ENCODE measurements at places on chromosomes 6 and 20.

- DNase-seq, result no peak
Observed at GRCh38 chr6:56025795-56026194, 150.4 kb upstream of the BMP5 start.

DNA sequence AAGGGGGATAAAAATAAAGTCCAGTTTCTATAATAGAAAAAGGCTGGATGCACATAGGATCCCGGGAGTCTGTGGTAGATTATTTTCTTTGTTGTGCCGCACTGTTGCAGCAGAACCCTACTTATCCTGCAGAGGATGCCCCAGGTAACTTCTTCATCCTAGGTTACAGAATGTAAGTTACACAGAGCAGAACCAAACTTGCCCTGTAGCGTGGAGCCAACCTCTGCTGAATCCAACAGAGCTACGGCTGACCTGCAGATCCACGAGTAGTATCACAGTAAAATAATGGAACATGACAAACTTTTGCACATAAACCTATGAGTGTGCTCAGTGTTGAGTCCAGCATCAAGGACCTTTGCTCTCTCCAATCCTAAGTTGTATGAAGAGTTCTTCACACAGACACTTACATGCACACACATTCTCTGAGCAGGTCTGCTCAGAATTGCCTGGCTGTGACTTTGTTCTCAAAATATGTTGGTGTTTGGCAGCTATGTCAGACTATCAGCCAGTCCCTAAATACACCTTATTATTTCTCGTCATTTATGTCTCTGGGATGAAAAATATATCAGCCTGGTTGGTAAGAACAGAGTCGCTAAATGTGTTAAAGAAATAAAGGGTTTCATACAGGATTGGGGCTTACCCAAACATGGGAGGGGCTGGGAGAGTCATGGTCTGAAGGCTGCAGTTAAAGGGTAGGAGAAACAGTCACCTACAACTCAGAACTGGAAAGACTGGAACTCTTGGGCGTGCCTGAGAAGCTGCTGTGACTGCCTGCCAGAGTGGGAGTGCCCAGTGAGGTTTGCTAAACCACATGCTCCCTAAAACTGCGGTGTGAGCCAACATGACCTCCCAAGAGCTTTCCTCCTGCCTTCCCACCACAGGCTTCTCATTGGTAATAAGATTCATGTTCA lies 165.1 kb upstream of the SLC24A3 start:
- no peak for DNase-seq

DNA sequence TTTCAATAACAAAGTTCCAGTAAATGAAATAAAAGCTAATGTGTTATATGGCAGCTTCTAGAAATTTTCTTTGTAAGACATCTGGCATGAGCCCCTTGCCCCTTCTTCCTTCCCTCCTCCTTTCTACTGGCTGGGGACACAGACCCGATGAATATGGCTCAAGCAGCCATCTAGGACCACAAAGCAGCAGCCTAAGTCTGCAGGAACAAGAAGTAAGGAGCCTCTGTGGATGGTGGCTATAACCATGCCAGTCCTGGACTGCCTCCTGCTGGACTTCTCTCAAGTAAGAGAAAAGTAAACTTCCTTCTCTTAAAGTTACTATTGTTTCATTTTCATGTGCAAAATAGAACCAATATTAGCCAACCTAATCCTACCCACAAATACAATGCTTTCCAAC lies 114.9 kb upstream of the DST start:
- no peak for DNase-seq

DNA sequence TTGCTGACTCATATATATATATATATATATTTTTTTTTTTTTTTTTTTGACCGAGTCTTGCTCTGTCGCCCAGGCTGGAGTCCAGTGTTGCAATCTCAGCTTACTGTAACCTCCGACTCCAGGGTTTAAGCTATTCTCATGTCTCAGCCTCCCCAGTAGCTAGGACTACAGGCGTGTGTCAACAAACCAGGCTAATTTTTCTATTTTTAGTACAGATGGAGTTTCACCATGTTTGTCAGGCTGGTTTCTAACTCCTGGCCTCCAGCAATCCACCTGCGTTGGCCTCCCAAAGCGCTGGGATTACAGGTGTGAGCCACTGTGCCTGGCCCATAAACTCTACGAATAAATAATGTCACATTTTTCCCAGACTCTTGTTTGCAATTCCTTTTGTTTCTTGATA lies 4.8 kb downstream of the LRP11 start:
- DNase-seq, result no peak

DNA sequence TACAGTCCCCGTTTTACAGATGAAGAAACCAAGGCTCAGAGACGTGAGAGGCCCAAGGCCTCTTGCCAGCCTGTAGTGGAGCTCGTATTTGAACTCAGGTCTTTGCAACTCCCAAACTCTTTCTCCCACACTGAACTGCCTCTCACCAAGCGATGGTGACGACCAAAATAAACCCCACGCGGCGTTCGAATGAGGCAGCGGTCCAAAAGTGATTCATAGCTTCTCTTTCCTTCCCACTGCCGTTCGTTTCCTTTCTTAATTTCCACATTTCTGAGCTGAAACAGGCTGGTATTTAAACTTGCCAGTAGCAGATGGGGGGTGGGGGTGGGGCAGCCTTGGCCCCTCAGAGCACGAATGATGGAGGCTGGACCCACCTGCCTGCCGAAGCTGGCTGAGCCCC lies 252.9 kb upstream of the KCNG1 start:
- no peak for DNase-seq

DNA sequence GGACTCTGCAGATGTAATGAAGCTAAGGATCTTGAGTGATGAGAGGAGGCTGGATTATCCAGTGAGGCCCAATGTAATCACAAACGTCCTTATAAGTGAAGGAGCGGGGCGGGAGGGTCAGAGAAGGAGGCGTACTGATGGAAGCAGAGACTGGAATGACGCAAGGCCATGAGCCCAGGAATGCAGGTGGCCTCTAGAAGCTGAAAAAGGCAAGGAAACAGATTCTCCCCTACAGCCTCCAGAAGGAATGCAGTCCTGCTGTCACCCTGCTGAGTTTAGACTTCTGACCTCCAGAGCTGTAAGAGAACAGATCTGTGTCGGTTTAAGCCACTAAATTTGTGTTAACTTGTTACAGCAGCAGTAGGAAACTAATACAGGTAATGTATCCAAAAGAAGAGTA lies 227.9 kb downstream of the PTPRT start:
- DNase-seq, result no peak

GRCh38 chr6:10995114-10995707 lies 48.9 kb downstream of the ELOVL2 start:
- DNase-seq, result no peak

GRCh38 chr6:467671-468082 lies 76.1 kb downstream of the IRF4 start:
- DNase-seq, result no peak

DNA sequence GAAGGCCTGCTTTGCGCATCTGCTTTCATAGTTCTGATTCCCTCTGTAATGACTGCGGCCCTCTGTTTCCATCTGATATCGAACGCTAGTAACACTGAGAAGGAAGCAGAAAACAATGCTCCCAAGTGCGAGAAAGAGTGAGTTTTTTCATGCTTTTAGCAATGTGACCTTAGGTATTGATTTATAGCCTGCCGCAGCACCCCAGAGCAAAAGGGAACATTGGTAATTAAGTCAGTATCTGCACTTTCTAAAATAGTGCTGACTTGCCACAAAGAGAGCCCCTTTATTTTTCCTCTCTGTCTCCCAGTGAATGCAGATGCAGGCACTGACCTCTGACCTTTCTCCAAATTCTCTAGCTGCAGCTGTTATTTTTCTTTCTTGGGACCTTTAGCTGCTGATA lies 129.8 kb downstream of the HDGFL1 start:
- no peak for DNase-seq

- DNase-seq, result no peak
Observed at GRCh38 chr6:111122458-111123286, 35.4 kb downstream of the SLC16A10 start.

- DNase-seq, result no peak
Observed at GRCh38 chr20:13455713-13456112, 183.0 kb downstream of the TASP1 start.

GRCh38 chr6:167323111-167323510 lies 1.8 kb upstream of the TTLL2 start:
- DNase-seq, result no peak
